ENCODE measurements at places on chromosomes 5 and 9.

DNA sequence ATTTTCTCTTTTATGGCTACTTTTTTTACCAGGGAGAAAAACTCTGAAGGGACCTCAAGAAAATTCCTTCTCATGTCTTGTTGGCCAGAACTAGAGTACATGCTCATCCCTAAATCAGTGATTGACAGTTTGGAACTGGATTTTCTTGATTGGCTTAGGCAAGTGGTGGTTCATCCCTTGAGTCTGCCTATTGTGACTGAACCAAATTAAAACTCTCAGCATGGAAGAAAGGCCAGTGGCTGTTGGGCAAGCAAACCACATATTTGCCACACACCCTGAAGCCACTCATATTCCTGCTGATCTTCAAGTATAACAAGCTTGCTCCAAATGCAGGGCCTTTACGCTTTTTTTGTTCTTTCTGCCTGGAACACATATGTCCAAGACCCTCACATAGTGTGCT is 7.2 kb upstream of the HOMER1 start:
- DNase-seq: no peak

DNA sequence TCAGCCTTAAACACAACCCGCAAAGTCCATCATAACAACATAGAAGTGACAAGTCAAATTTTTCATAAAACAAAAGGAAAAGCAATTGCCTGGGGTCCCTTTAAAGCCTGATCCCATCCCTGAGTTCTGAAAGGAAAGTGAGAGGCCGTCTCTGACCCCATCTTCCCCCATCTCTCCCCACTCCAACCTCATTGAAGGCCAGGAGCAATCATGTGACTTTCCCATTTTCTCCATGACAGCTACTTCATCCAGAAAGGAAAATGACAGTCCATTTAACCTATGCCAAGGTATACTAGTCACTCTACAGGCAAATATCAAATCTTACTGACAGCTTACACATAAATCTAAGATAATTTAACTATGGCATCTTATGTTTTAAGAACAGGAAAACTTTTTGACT is 15.5 kb downstream of the ACTL7A start:
- no peak for DNase-seq

- DNase-seq: no peak
These were observed 9.5 kb downstream of the TOR4A start for GRCh38 chr9:137286975-137287383.

GRCh38 chr5:125310749-125311148 is 564.3 kb upstream of the ZNF608 start:
- no peak for DNase-seq

GRCh38 chr5:88245893-88246244 is 22.8 kb downstream of the TMEM161B start:
- no peak for DNase-seq

DNA sequence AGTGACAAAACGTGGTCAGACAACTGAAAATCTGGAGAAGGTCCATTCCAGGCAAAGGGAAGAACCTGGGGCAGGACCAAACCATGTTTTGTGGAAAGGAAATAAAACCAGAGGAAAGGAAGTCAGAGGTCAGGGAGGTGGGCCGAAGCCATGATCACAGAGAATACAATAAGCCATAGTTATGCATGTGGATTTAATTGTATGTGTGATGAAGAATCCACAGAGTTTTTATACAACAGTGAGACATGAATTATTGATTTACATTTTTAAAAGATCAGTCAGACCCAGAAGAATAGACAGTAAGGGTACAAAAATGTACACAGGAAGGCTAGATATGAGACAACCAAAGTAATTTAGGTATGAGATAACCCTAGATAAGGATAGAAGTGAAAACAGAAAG is 20.8 kb downstream of the TTC33 start:
- no peak for DNase-seq

DNA sequence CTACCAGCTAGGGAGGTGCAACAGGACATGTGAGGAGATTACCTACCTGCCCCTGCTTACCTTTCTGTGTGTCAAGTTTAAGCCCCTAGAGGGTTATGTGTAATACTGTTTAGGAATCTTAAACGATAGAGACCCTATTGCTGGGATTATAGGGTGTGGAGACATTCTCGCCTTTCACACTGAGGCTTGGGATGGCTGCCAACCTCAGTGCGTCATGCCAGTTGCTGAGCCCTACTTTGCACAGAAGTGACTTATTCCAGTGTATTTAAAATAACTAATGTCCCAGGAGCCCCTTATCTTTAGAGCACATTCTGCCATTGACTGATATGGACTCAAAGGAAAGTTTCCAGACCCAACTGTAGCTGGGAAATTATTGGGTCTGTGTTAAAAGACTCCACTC is 76.6 kb upstream of the XPA start:
- DNase-seq: no peak

DNA sequence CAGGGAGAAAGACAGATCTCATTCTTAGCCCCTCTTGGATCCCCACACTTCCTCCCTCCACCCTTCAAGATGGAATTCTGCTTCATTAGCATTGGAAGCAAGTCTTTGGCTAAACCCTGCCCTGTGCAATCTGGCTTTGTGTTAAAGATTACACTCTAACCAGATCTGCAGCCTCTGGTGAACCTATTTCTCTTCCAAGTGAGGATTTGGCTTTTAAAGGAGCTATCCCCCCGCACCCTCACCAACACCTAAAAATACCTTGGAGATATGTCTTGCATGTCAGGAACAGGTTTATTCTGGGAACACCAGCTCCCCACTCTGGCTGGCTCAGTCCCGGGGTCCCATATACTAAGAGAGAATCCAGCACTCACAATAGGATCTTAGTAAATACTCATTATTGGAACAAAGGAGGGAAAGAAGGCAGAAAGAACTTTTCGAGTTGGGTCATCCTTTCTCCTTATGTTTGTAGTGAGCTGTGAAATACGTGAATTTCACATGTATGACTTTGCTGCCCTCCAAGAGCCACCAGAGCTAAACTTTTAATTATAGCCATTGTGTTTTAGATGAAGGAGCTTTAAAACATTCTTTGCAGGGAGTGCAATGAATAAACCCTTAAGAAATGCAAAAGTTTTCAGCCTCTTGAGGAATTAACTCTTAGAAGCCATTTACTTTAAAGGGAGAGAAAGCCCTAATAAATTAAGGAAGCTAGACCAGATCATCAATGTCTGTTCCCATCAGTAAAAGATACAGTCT is 53.7 kb upstream of the HRH2 start:
- no peak for DNase-seq
